Right atrium auricular region (tissue), 2 donors: ENCODE measurements at places on chromosomes 3 and 15. TPM values are rescaled to one million over a fixed set of nuclear protein-coding genes. Genes with fewer than 3 reads are reported as not detected.

The ISL2 gene
- total RNA-seq: not detected

The XIRP1 gene
- total RNA-seq: 1,274 TPM

The ESYT3 gene
- total RNA-seq: 2.6 TPM

The THAP10 gene
- total RNA-seq: 3.1 TPM

The KNG1 gene
- total RNA-seq: not detected

The SNTN gene
- not detected for total RNA-seq

The HTR3E gene
- not detected for total RNA-seq

The ANKUB1 gene
- total RNA-seq: not detected

The UBA5 gene
- total RNA-seq: 23.3 TPM

The UROC1 gene
- total RNA-seq: not detected

The LRTM1 gene
- total RNA-seq: not detected

The ITPKA gene
- total RNA-seq: not detected

The PYGO1 gene
- 4.3 TPM for total RNA-seq

The TM4SF4 gene
- not detected for total RNA-seq

The TPRG1 gene
- 0.41 TPM for total RNA-seq

The REC114 gene
- total RNA-seq: 4.6 TPM

The SCAMP5 gene
- 7.5 TPM for total RNA-seq

The ZFAND6 gene
- total RNA-seq: 146 TPM
